ENCODE measurements at places on chromosomes 1 and 21.

DNA sequence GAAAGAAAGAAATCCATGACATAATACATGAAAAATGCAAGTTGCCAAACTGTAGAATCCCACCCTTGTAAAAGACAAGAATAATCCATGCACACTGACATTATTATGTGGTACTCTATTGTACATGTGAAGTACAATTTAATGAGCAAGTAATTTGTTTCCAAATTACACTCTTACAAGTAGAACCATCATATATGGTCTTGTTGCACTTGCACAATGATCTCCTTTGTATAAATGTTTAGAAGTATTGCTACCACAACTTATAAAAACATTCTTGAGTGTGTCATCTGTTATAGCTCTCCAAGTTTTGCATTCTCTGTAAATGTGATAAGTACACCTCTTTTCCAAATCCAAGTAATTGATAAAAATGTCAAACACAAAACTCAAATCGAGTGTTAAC, 29.1 kb upstream of the ZNF281 start:
- no peak for DNase-seq

GRCh38 chr1:98323388-98323787, 338.1 kb upstream of the SNX7 start:
- DNase-seq: peak; percentile 64

GRCh38 chr1:14474856-14475255, 123.6 kb upstream of the KAZN start:
- no peak for DNase-seq

DNA sequence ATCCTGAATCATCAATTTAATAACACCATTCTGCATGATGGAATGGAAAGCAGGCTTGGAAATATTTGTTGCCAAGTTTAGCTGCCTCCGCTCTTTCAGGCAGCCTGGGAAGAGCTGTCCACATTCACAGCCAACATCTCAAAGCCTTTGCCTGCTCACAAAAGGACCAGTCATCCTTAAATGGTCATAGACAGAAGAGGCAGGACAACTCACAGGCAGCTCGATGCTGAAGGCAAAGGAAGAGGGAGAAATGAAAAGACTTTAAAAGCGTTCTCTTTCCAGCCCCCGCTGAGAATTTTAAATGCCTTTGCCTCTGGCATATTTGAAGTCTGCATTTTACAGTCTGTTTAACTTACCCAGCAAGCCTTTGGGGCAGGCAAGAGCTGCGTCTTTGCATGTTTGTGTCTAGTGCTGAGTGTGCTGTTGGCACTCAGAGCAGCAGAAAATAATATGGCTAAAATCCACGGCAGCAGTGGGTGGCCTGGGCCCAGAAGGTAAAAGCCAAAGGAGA, 68.9 kb downstream of the NMNAT2 start:
- peak; percentile 94 for DNase-seq

DNA sequence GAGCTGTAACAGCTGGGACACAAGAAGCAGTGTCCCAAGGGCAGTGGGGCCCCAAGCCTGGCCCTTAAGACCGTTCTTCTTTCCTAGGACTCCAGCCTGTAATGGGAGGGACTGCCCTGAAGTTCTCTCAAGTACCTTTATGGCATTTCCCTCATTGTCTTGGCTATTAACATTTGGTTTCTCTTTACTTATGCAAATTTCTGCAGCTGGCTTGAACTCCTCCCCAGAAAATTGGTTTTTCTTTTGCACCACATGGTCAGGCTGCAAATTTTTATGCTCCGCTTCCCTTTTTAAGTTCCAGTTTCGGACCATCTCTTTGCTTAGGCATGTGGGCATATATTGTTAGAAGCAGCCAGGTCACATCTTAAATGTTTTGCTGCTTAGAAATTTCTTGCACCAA, 3.1 kb upstream of the MROH9 start:
- DNase-seq: no peak

- DNase-seq: no peak
These were observed at the start of gene RSPO1 for GRCh38 chr1:37634244-37634991. Gene RSPO1 (minus strand): TSS chr1:37634892. CDS start chr1:37629661, 5,231 bp downstream.

GRCh38 chr1:87292684-87293493, 35.8 kb upstream of the LMO4 start:
- DNase-seq: peak; percentile 70

DNA sequence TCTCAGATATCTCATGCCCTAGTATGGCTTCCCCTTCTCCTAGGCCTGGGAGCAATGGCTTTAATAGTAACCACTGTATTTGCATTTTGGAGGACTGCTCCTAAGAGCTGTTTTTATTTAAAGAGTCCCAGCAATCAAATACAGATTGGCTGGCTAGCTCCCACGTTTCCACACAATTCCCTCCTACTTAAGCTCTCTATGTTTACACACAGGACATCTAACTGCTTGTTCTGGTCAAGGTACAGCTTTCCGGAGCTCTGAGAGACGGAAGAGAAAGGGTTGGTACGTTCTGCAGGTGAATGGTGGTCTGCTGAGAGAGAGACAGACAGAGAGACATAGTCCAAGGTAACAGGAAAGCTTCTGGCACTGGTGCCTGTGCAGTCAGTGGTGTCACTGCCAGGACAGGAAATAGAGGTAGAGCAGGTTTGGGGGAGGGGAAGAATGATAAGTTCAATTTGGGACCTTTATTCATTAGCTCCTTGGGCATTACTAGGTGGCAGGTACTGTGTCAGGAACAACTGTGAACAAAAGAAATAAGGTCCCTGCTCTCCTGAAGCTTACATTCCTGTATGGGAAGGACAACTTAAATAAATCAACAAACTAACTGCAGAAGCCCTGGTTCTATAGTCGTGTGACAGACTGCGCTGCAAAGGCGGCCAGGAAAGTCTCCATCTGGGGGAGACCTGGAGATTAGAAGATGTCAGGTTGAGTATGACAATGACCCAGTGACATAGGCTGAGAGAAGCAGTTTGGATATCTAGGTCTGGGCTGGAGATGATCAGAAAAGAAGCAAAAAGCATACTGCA, 1.2 kb upstream of the SLC25A33 start:
- DNase-seq: no peak

GRCh38 chr1:50481142-50481736, 58.0 kb upstream of the DMRTA2 start:
- no peak for DNase-seq

GRCh38 chr1:43957407-43958040, 10.8 kb downstream of the IPO13 start:
- no peak for DNase-seq

- DNase-seq: no peak
These were observed 7.9 kb downstream of the RPL11 start for GRCh38 chr1:23699280-23700179.

DNA sequence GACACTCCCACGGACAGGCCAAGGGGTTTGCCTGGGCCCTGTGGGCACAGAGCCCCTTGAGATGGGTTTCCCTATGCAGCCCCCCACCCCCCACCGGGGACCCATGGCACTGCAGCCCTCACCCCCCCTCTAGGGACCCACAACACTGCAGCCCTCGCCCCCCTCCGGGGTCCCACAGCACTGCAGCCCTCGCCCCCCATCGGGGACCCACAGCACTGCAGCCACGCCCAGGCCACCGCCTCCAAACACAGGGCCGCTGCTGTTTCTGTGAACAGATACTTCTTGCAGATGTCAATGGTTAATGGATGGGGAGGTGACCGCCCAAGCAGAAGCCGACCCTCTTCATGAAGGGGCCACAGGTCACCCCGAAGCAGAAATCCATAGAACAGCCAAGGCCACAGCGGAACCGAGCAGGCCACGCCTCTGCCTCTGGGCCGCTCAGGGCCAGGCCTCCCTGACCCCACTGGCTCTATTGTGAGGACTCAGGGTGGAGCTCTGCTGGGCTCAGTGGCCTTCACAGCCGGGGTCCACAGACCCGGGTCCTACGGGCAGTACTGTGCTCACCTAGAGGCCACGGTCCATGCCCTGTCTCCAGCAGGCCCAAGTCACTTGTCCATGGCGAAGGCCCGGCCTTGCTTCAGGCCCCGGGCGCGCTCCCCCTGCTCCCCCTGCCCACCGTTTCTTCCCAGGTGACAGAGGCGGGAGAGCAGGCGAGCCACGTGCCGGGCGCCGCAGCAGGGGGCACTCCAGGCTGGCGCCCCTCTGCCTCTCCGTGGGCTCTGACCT, 4.1 kb upstream of the POFUT2 start:
- DNase-seq: no peak

DNA sequence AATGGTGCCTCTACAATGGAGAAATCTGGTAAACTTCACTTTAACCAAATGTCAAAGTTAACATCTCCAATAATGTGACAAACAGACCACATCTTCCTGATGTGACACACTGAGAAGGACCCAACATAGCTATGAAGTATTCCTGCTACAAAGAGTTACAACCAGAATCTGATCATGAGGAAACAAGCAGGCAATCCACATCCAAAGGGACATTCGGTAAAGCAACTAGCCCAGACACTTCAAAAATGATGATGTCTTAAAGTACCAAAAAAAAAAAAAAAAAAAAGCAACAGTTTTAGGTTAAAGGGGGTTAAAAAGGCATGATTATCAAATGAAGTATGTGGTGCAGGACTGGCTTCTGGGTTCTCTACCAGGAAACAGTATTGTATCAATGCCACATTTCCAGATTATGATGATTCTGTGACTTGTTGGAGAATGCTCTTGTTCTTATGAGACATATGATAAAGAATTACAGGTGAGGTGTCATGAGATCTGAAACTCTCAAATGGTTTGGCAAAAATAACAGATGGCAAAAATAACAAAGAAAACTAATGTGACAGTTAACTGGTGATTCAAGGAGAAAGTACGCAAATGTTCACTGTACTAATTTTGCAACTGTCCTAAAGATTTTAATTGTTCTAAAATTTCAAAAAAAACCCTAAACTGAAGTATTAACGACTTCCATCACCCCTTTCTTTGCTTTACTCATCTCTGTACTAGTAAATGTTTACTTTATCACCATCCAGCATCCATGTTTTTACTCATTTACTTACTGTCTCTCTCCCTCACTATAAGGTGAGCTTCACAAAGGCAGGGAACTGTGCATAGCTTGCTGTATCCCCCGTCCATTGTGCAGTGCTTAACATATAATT, 2.8 kb downstream of the CD58 start:
- DNase-seq: no peak

DNA sequence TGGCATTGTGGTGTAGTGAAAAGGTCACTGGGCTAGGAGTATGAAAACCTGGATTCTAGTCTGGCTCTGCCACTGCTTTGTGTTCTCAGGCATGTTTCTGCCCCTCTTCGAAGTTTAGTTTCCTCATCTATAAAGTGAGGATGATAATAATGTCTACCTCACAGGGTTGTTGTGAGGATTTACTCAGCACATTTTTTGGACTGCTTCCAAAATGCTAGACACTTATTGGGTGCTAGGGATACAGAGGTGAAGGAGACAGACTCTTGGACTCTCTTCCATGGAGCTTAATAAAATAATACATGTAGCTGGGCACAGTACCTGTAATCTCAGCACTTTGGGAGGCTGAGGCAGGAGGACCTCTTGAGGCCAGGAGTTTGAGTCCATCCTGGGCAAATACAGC, 3.6 kb downstream of the KIF2C start:
- no peak for DNase-seq

GRCh38 chr21:22244516-22244915, 1246.3 kb downstream of the NCAM2 start:
- no peak for DNase-seq

GRCh38 chr1:27789540-27790041, 16.6 kb downstream of the STX12 start:
- no peak for DNase-seq

Measured in SK-N-MC (cell line).